ENCODE measurements at places on chromosomes 2 and 18. TPM values are rescaled to one million over a fixed set of nuclear protein-coding genes. Genes with fewer than 3 reads are reported as not detected.

Gene FRZB
- 28.8 TPM for total RNA-seq

Gene RUFY4
- total RNA-seq = 3.1 TPM

Gene TRIM54
- 0.29 TPM for total RNA-seq

- H3K4me1 ChIP-seq = peaks cover 44% of the 10 kb centered on the region
- peak overlapping the region; percentile 76 for H3K4me3 ChIP-seq
- no peaks in the 10 kb centered on the region for H3K27me3 ChIP-seq
- peaks cover under 1% of the 10 kb centered on the region for H3K36me3 ChIP-seq
- peak overlapping the region; percentile 94 for H3K27ac ChIP-seq
Measured at GRCh38 chr2:20650393-20650876, 463 bp downstream of the HS1BP3 start.

- DNase-seq = no peak
- no peak overlapping the region for H3K4me3 ChIP-seq
- H3K27ac ChIP-seq = no peak overlapping the region
- no peaks in the 10 kb centered on the region for H3K4me1 ChIP-seq
- no peaks in the 10 kb centered on the region for H3K27me3 ChIP-seq
- H3K36me3 ChIP-seq = no peaks in the 10 kb centered on the region
Measured at GRCh38 chr2:17475286-17475685, 43.0 kb downstream of the RAD51AP2 start.

All from spleen (tissue), 13 donors.